ENCODE measurements at places on chromosomes 1 and 21.

GRCh38 chr1:73783352-73783751 is 414.6 kb downstream of the LRRIQ3 start:
- no peak for DNase-seq

DNA sequence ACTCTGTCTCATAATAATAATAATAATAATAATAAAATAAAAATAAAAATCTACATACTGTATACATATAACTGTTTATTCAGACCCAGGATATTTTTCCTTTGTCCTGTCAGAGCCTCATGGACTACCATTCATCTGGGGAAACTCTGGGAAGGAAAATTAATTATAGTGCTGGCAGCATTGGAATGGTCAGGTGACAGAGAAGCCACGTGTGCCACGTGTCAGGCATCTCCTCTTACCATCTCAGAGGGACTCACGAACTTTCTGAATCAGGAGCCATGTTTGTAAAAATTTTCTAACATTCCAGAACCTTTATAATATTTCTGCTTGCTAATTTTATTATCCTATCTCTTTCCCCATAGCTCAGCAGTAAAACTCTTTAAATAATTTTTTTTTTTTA is 97.8 kb upstream of the HNRNPU start:
- no peak for DNase-seq

GRCh38 chr1:200917291-200917817 is 22.7 kb downstream of the INAVA start:
- DNase-seq: no peak

DNA sequence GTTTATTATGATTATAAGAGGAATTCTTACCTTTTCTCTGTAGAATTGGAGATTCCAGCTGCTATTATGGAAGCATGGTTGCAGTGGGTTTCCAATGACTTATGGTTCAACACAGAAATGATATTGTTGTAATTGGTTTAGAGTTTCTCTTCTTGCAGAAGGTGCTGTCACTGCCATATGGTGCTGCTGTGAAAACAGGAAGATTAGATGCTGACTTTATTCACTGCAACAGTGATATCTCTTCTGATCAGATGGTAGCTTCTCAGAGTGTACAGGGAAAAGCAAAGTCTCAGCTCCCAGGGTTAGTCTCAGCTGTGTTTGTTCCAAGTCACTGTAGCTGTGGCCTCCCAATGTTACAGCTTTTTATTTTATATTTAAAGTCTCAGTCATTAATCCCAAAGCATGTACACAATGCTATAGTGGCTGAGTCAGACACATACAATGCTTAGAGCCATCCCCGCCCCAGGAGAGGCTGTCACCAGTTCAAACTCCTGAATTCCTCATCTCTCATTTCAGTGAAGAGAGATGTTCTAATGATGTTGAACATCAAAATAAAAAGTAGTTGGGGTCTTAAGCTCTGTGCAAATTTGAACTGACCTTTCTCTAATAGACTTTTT is 42.7 kb upstream of the RGS2 start:
- no peak for DNase-seq

DNA sequence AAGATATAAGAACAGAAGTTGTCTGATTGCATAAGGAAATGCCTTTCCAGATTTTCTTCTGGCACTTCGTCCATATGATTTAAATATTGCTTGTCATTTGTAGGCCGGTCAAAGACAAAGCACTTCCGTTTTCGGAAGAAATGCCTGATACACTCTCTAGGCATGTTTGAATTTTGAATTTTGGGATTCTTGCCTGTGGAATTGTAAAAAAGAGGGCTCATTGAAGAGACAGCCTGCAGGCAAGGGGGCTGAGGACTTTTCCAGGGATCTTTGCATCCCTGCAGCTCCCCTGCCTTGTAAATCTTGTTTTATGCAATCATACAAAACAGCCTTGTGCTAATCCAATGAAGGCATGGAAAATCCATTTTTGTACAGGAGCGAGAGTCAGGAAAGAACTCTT is 7.4 kb downstream of the GBP4 start:
- DNase-seq: no peak
